ENCODE measurements at places on chromosomes 1 and 21. TPM values are rescaled to one million over a fixed set of nuclear protein-coding genes. Genes with fewer than 3 reads are reported as not detected.

Gene LRRC7
- total RNA-seq, result 0.14 TPM

Gene HUNK
- 0.42 TPM for total RNA-seq

Gene FAM72B
- total RNA-seq, result 0.42 TPM

Gene AJAP1
- 0.41 TPM for total RNA-seq

Gene LRRIQ3
- total RNA-seq, result 0.85 TPM

Gene GBP6
- total RNA-seq, result 0.27 TPM

Gene PLK3
- 142 TPM for total RNA-seq

Gene PSMG1
- 17.6 TPM for total RNA-seq

Gene HSD3B1
- total RNA-seq, result not detected

- DNase-seq, result peak; percentile 69
Observed at GRCh38 chr1:116375887-116376728, 3.1 kb downstream of the ATP1A1 start.

- no peak for DNase-seq
Observed at GRCh38 chr21:41295721-41296254, 20.8 kb upstream of the FAM3B start.

GRCh38 chr1:174040387-174040786, 18.2 kb upstream of the RC3H1 start:
- no peak for DNase-seq

- no peak for DNase-seq
Observed at GRCh38 chr1:163670989-163671757, 349.4 kb downstream of the NUF2 start.

DNA sequence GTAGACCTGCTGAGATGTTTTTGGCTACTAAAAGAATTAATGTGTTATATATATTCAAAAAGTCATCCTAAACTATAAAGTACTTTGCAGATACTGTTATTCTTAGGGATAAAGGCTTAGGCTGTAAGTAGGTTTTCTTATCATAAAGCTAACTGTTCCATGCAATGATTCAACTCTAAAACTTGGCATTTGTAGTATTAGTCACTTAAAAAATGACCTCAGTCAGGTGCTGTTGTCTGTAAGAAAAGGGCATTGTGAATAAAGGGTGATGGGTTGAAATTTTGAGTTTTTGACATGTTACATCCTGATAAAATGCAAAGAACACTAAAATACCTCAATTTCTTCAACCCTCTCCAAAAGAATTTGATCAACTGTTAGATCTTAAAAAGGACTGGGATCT, 32.9 kb downstream of the ADCY10 start:
- no peak for DNase-seq

GRCh38 chr1:96746440-96747420, 25.1 kb downstream of the PTBP2 start:
- no peak for DNase-seq

DNA sequence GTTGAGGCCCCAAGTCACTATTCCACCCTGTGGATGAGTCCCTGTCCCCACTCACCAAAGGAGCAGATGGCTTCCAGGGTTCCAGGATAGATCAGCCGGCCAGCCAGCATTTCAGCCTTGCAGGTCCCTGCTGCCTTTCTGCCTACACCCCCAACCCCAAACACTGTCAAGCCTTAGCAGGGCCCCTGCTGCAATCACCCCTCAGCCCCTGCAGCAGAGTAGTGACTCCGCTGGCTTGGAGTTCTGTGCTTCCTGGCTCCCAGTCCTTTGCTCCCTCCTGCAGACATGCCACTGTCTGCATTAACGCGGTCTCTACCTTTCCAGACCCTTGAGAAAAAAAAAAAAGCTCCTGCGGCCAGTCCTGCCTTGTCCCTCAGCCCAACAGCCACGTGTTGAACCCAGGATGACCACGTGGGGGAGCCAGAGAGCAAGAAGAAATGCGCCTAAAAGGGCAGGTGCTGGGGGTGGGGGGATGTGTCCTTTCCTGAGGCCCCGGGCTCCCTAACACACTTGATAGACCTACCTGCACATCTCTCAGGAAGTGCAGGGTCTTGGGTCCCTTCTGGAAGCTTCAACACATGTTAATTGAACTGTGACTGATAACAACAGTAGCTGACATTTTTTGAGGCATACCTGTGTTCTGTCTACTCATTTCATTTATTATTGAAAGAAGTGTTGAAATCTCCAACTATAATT, 37.4 kb downstream of the RASSF5 start:
- DNase-seq, result peak; percentile 32

- DNase-seq, result no peak
Observed at GRCh38 chr1:172375211-172375631, 45.3 kb upstream of the C1orf105 start.

DNA sequence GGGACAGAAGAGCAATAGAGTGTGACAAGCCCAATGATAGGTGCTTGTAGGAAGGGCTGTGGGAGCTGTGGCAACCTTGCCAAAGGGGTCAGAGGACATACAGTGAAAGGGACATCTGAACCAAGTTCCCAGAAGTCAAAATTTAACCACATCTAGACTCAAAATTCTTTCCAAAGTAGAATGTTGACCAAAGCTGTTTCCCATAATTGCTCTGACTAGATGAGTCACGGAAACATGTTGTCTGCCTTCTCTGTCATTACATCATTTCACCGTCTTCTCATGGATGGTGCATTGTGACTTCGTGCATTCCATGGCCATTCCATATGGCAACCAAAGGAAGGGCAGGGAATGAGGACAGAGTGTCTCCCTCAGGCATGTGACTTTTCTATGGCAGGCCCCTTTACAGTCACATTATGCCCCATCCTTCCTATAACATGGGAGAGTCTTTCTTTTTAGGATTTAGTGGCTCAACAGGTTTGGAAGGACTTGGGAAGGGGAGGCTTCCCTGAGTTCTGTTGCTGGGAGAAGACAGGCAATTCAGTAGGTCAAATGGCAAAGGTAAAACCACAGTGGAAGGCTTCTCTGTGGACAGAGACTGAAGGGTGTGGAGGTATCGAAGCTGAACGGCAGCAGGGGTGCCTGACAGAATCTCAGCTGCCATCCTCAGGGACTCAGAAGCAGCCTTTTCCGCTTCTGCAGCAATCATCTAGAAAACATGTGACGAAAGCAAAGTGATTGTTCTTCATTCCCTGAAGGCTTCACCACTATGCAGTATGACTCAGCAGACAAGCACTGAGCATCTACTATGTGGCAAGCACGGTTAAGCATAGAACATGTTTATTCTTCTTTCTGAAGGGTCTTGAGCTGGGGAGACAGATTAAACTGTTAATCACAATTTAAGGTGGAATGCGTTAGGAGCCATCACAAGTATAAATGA, 24.7 kb downstream of the NPHS2 start:
- no peak for DNase-seq

DNA sequence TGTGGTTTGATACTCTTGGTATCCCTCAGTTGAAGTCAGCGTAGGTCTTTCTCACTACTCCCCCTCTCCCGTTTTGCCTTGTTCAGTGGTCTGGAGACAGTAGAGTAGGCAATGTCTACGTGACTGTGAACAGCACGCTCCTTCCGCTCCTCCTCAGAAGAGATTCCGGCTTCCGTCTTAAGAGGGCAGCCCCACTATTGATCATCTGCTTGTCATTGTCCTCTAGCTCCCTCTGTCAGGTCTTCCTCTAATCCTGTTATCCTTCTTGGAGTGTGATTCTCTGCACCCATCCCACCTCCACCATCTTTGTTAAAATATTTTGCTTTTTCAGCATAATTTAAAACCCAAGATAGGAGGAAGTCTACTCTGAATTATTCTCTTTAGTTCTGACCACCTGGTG, 129.9 kb upstream of the KCNK2 start:
- no peak for DNase-seq

GRCh38 chr21:25457411-25457810, 149.9 kb downstream of the MRPL39 start:
- DNase-seq, result no peak

DNA sequence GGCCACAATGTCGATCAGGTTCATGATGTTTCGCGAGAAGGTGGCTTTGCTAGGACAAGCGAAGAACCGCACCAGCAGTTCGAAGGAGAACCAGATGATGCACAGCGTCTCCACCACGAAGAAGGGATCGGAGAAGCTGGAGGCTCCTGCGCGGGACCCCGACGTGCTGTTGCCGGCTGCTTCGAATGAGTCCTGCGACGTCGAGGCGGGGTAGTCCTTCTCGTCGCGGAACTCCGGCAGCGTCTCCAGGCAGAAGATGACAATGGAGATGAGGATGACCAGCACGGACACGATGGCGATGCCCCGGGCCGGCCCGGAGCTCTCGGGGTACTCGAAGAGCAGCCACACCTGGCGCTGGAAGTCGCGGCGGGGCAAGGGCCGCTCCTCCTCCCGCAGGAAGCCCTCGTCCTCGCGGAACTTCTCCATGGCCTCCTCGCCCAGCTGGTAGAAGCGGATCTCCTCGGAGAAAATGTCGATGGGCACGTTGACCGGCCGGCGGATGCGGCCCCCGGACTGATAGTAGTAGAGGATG, 869 bp downstream of the KCNA3 start:
- no peak for DNase-seq

GRCh38 chr1:230696722-230697437, 17.0 kb downstream of the AGT start:
- no peak for DNase-seq

DNA sequence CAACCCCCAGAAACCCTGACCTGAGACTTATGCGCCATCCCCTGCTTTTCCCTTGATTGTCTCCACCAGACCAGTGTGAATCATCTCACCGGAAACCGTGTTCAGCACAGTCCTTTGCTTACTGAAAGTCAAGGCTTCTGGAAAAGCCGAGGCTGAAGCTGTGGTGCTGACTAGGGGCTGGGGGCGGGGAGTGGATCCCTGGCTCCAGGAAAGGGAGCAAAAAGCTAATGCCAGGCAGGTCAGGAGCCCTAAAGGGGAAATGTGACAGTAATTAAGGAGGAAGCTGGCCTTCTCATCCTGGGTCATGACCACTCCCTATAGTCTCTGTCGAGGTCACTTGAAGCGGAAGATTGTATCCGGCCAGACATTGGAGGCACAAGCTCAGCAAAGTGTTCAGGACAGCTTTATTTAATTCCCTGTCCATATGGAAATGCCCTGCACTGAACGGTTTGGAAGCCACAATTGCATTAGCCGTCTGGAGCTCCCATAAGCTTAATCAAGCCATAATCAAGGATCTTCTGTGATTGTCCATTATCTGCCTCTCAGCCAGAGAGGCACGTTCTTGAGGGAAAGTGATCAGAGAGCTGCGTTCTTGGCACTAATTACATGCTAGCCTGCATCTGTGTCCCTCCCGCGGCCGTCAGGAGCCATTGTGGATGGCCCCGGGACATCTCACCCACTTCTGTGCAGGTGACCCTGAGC, 403.6 kb downstream of the RRAGC start:
- DNase-seq, result no peak

- no peak for DNase-seq
Observed at GRCh38 chr1:30807318-30808066, 49.9 kb upstream of the LAPTM5 start.

- DNase-seq, result no peak
Observed at GRCh38 chr1:151570819-151571218, 30.7 kb downstream of the TUFT1 start.

GRCh38 chr1:202145068-202145743, 669 bp upstream of the ARL8A start:
- no peak for DNase-seq
